ENCODE measurements at places on chromosomes 11 and 22.

DNA sequence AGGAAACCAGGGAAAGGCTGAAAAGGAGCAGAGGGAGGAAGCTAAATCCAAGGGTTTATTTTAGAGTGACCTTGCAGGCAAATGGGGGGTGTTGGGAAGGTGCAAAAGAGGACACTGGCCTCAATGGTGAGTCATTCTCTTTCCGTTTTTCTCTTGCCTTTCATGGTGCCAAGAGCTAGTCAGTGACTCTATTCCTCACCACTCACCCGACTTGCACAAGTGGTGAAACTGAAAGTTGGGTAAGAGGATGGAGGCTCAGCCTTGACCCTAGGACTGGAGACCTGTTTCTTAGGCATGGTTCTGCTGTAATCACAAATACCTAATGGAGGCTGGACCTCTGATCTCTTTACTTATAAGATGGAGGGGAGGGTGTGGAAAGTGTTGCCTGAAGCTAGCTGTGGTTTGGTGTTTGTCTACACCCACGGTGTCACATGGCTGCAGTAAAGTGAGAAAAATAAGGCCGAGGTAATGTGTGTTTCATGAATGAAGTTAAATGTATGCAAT is 67.3 kb upstream of the CREB3L1 start:
- no peak for DNase-seq

GRCh38 chr22:31945443-31945855 is 1.1 kb downstream of the YWHAH start:
- no peak for DNase-seq

GRCh38 chr22:50146439-50147238 is 23.9 kb upstream of the PANX2 start:
- DNase-seq = peak; percentile 63

DNA sequence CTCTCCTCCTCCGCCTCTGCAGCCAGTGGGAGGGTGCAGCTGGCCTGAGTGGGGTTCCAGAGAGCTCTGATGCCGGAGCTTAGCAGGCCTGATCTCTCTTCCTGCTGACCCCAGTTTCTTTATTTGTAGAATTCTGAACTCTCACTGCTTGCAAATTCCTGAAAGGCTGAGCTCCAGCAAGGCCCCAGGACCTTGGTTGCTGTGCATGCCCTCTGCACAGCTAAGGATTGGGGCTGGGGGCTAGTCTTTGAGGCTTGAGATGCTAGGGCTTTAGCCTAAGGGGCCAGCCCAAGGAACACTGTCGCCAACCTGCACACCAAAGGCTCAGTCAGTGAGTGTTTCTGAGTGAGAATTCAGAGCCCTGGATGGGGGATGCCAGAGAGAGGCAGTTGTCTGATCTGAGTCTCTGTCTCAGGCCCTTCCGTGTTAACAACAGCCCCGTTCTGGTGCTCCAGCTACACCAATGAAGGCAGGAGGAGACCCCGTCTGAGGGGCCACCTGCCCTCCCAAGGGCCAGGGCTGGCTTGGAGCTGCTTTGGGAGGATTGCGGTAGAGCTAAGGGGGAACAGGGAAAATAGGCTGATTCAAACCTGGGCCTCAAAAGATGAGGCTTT is 106.0 kb upstream of the LMO1 start:
- no peak for DNase-seq

GRCh38 chr11:63670433-63671321 is 499 bp downstream of the ATL3 start:
- no peak for DNase-seq

GRCh38 chr11:92329137-92329536 is 104.5 kb downstream of the FAT3 start:
- DNase-seq = no peak

- no peak for DNase-seq
These were observed 36.0 kb upstream of the MYH9 start for GRCh38 chr22:36423461-36424404.

- DNase-seq = no peak
These were observed 16.1 kb upstream of the RELT start for GRCh38 chr11:73359930-73360742.

DNA sequence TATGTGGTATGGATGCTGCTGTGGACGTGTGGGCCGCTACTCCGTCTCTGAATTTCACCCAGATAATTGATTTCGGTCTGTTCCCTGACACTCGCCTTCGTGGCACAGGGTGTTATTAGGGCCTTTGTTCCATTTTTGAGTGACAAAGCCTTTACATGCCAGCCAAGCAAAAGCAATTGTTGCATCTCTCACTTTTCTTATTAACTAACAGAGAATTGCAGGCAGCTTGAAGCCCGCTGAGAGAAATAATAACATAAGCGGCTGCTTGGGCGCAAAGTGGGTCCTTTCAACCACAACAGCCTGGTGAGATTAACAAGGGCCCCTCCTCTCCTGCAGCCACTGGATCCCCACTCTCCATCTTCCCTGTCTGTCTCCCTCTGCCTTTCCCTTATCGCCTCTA is 449.4 kb downstream of the NTM start:
- no peak for DNase-seq

GRCh38 chr22:20761536-20761935 is 12.4 kb upstream of the SERPIND1 start:
- DNase-seq = no peak

DNA sequence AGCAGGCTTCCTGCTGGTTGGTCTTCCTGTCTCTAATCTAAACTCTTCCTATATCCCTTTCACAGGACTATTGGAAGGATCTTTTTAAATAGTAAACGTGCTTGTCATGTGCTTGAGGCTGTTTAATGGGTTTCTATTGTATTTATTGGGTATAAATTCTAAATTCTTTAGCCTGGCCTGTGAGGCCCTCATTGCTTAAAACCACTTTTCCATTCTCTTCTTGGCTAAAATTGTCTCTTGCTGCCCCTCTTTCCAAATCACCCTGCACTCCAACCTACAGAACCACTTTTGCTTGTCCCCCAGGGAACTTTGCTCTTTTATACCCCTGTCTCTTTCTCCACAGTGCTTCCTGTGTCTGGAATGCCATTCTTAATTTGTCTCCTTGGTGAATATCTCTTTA is 46.4 kb upstream of the MUC15 start:
- no peak for DNase-seq

DNA sequence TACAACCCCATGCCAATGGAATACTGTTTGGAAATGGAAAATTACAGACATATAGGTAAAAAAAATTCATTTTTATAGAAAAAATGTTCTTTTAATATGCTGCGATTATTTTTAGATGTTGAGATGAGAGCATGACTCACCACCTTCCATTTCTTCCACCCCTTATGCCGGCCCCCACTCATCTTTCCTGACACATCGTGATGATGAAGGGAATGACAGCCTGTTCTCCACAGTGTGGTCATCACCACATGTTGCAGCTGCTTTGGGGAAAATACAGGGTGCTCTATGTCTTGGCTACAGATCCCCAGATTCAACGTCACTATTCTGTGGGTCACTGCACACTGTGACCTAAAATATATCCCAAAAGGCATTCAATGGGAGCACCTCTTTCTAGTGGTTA is 916.2 kb downstream of the METTL15 start:
- DNase-seq = no peak

- no peak for DNase-seq
These were observed 16.5 kb upstream of the ETS1 start for GRCh38 chr11:128603752-128604414.

DNA sequence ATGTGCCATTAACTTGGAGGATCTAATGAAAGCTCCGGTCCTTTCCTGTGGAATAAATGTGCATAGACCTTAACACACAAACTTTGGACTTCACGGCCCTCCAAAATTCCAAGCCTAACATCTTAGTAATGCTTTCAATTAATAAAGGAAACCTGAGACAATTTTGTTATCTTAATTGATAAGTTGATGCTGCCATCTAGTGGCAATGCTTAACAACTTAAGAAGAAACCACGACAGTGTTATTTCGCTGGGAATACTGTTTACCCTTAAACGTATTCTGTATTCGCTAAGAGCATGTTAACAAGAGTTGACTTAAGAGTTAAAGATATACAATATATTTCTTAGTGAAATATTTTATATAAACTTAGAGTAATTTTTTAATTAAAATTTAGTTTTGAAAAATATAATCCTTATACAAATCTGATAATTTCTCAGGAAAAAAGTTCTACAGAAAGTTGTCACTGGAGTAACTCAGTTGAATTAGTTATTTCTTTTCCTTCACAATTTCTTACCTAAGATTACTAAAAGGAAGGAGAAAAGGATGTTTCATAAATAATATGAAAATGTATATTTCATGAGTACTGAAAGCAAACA is 35.0 kb upstream of the OR9G4 start:
- DNase-seq = no peak

DNA sequence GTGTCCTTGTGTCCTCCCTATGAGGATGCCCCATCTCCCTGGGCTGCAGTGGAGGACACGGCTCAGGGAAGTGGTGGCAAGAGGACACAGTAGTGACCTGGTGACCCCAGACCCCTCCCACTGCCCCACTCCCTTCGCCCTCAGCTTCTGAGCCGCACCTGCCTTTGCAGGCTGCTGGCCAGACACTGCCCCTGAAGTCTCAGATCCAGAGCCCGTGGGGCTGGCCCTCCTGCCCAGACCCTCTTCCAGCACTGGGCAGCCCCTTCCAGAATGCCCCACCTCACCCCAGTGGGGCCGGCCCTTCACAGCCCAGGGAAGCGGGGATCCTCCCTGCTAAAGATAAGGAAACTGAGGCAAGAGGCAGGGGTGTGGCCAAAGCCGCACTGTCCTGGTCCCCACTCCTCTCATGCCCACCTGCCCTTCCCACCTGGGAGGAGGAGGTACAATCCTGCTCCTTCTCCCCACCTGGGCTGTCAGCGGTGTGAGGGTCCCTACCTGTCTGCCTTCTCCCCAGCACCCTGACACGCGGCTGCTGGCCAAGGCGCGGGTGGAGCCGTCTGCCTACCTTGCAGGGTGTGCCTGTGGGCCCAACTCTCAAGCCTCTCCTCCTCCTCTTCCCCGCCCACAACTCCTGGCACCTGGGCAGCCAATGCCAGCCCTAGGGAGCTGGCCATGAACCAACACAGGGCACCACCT is 17.3 kb downstream of the TRPM5 start:
- no peak for DNase-seq

- peak; percentile 72 for DNase-seq
These were observed 5.9 kb downstream of the TSPAN32 start for GRCh38 chr11:2307501-2308331.

- no peak for DNase-seq
These were observed 49.4 kb downstream of the HORMAD2 start for GRCh38 chr22:30129636-30130035.

DNA sequence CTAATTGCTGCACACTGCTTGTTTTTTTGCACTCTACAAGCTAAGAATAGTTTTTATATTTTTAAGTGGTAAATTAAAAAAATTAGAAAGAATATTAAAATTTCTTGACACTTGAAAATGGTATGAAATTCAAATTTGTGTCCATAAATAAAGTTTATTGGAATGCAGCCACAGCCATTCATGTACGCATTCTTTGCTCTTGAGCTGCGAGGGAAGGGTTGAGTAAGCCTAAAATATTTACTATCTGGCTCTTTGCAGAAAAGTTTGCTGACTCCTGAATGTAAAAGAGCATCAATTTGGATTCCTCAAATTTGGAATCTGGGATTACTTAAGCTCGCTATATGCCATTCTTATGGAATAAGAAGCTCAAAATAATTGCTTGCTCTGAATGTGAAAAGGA is 3.4 kb upstream of the ADAMTS8 start:
- no peak for DNase-seq

DNA sequence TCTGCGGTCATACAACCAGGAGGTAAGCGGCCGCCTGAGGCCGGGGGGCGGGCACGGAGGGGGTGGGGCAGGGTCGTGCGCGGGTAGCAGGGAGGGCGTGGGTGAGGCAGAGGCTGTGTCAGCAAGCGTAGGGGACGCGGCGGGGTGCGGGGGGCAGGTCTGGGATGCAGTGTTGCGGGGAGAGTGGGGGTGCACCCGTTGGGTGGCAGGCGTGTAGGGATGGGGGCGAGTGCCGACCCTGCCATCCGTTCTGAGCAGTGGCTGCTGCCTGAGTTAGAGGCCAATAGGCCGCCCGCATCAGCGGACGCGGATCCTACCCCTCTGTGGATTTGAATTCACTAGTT is 1.4 kb downstream of the RIC8A start:
- DNase-seq = peak; percentile 84

GRCh38 chr11:123567466-123567865 is 87.0 kb downstream of the SCN3B start:
- no peak for DNase-seq

GRCh38 chr11:110207123-110207522 is 89.3 kb downstream of the RDX start:
- no peak for DNase-seq

GRCh38 chr11:25441421-25441820 is 890.5 kb upstream of the ANO3 start:
- no peak for DNase-seq

GRCh38 chr11:14082338-14082737 is 119.8 kb downstream of the SPON1 start:
- DNase-seq = no peak

GRCh38 chr11:132456751-132457328 is 1075.5 kb downstream of the OPCML start:
- no peak for DNase-seq

- DNase-seq = no peak
These were observed 29.2 kb downstream of the SC5D start for GRCh38 chr11:121321614-121322243.

DNA sequence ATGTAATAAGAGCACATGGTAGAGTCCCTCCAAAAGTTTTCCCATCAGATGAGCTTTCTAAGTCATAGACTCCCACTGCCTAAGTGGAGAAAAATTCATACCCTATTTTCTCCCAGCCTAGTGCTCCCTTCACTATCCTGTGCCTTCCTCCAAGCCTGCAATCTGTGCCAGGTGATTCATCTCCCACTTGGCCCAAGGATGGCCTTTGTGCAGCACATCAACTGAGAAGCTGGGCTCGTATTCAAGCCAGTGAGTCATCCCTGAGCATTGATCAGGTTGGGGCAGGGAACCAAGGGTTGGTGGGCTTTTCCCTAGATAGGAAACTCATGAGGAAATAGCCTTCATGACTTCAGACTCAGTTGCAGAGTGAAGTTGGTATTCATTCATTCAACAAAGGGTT is 64.6 kb downstream of the PANX1 start:
- no peak for DNase-seq

GRCh38 chr22:50119169-50119767 is 29.5 kb downstream of the MOV10L1 start:
- DNase-seq = no peak

Measured in suprapubic skin (tissue), 4 donors.